ENCODE measurements at places on chromosomes 6 and 20.

- no peak for DNase-seq
Measured at GRCh38 chr6:2220154-2220553, 25.3 kb downstream of the GMDS start.

- no peak for DNase-seq
Measured at GRCh38 chr20:11740975-11741374, 176.7 kb upstream of the BTBD3 start.

- DNase-seq, result no peak
Measured at GRCh38 chr20:62829231-62830230, 12.7 kb downstream of the COL9A3 start.

- no peak for DNase-seq
Measured at GRCh38 chr6:168159506-168159905, 80.5 kb upstream of the FRMD1 start.

DNA sequence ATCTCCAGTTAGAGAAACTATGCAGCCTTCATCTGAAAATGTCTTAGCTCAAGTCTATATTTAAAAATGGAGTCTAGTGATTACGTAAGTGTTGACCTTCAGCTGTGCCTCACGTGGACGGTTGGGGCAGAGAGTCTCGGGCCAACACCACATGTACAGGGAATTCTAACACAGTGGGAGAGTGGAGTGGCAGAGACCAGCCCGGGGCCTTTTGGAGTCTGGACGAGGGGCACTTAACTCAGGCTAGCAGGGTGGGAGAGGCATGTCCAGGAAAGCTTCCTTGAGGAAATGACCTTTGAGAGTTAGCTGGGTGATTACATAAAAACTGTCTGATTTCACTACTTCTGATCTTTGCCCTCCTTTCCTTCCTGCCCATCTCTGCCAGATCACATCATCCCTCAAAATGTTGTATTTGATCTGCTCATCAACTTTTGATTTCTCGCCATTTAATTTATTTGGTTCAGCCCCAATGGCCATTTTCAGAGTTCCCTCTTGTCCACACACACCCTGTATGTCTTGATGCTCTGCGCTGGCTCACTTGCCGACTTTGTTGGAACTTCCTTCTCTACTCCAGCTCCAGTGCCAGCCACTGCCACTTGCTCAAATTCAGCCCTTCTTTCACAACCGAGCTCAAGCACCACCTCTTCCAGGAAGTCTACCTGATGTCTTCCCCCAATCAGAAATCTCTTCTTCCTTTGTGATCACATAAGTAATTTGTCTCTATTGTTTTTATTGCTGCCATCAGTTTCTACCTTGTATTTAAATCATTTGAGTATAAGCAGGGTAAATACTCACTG is 2.6 kb downstream of the ARMC2 start:
- no peak for DNase-seq

DNA sequence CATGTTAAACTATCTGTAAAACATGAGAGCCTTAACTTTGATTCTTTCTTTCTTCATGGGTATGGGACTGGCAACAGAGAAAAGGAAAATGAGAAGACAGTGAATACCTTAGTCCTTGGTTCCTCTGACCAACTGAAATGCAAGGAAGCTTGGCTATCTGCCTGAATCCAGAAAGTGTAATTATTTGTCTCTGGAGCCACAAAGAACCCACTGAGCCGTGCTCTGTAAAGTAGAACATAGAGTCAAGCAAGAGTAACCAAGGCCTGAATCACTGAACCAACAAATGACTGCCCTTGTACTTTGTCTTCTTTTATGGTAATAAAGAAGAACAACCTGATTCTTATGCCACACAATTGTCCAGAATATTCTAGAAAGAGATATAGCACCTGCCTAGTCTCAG is 27.6 kb downstream of the PKHD1 start:
- no peak for DNase-seq

GRCh38 chr6:88236612-88237360 is 70.6 kb upstream of the CNR1 start:
- DNase-seq, result no peak

DNA sequence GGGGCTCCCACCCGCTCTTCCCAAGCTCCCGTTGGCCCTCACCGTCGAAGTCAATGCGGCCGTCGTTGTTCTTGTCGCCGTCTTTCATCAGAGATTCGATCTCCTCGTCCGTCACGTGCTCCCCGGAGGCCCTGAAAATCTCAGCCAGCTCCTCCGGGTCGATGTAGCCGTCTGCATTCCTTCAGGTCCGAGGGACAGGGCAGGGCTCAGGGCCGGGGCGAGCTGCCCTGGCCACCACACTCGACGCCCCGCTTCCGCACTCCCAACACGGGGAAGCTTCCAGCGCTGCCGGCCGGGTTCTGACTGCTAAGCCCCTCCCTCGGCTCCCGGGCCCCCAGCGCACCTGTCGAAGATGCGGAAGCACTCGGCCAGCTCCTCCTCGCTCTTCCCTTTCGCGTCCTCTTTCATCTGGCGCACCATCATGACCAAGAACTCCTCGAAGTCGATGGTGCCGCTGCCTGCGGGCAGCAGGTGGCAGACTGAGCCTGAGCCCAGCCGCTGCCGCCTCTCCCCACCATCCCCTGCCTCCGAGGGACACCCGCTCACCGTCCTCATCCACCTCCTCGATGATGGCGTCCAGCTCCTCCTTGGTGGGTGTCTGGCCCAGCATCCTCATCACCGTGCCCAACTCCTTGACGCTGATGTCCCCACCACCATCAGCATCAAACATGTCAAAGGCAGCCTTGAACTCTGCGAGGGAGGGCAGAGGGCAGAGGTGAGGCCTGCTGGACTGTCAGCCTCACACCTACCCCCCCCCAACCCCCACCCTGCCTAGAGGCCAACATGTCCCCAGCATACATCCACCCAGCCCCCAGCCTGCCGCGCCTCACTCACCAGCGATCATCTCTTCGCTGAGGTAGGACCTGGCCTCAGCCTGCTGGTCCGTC is 2.9 kb downstream of the TNNC2 start:
- DNase-seq, result peak; percentile 60

Data from CD4-positive, alpha-beta T cell treated with Interleukin-21 for 1 hour (primary cell).